ENCODE measurements at places on chromosomes 13 and 19.

- no peak for DNase-seq
These were observed 186.7 kb downstream of the STK24 start for GRCh38 chr13:98390086-98390715.

DNA sequence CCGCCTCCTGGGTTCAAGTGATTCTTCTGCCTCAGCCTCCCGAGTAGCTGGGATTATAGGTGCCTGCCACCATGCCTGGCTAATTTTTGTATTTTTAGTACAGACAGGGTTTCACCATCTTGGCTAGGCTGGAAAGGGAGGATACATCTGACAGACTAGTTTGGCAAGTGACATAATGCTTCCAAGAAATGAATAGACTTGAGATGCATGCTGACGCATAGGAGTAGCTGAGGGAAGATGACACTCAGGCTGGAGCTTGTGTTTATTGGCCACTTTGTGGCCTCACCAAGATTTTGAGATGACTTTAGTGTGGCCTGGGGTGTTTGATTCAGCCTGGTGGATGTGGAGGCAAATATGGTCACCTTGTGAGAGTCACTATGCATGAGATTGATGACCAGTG, 4.0 kb downstream of the ZNF586 start:
- no peak for DNase-seq

- no peak for DNase-seq
These were observed 20.3 kb upstream of the CACNA1A start for GRCh38 chr19:13526552-13526951.

DNA sequence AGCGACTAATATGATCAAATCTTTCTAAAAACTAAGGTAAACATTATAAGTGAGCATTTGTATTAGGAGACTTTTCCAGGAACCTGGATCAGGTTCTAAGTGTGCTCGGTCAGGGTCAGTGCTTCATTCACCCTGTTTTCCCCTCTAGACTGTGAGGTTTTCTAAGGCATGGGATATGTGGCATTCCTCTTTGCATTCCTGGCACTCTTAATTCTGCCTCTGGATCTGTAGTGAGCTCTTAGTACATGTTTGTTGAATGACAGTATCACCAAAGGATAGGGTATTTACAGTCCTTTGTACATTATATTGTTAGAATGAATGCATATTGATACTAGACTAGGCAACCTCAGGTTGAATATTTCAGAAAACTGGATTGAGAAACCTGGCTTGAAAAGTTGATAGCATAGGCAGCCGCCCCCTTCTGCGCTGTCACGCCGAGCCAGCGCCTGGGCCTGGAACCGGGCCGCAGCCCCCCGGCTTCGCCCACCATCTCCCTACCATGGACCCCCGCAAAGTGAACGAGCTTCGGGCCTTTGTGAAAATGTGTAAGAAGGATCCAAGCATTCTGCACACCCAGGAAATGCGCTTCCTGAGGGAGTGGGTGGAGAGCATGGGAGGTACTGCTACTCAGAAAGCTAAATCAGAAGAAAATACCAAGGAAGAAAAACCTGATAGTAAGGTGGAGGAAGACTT, 156.5 kb downstream of the KCNRG start:
- no peak for DNase-seq

DNA sequence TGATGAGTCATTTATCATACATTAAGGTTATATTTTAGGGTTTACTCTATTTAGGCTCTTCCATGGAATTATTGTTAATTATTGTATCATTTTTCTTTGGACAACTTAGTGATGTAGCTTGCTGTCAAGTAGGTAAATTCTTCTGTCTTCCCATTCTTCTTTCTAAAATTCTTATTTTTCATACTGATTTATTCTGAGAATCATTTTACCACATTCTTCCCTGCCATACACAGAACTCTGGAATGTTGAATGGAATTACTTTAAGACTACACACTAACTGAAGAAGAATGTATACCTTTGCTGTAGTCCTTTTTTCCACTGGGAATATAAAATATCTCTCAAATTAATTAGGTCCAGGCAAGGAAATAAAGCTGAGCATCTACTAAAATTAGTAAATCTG, 24.5 kb upstream of the SLC7A1 start:
- no peak for DNase-seq
